ENCODE measurements at places on chromosomes 7 and 10.

DNA sequence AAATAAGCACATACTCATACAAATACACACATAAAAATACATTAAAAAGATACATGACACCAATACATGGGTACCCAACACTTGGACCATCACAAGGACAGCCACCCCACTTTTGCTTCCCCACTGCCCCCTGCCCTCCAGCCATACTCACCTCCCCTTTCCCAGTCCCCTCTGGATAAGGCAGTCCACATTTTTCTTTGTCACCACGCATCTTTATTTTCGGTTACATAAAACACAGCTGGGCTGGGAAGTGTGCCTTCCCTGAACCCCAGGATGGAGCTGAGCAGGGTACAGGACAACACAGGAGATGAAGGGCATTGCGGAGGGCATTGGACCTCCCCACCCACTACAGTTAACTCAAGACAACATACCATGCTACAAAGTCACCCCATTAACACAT lies 1.1 kb upstream of the HOXA3 start:
- no peak for DNase-seq

DNA sequence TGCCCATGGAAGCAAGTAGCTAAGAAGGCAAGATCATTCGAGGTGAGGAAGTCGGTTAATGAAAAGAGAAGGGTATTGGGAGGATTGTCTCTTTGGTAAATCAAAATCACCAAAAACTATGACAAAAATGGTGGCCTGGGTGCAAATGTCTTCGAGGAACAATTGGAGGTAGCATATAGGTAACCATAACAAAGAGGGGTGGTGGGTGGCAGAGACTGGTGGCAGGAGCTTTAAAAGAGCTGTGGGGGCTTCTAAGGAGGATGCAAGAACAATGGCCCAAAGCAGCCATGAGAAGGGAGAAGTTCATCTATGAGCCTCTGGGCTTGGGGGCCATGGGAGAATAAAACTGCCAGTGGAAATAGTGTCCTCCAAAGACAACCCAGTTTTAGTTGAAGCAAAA lies 172.2 kb upstream of the PDE1C start:
- DNase-seq: no peak

DNA sequence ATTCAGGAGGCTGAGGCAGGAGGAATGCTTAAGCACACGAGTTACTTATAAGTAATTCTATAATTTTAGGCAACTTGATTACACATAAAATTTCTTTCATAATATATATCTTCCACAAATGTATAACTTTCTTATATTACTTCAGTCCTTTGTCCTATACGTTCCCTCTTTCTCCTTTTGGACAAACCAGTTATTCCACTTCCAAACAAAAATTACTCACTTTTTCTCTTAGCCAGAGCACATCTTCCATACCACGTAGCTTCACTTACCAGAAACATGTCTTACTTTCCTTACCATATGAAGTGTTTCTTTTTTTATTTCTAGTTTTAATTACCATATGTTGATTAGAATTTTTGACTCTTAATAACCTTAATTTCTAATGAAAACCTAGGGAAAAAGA lies 64.6 kb downstream of the ARL5B start:
- DNase-seq: no peak

GRCh38 chr7:107464666-107465226 lies 5.1 kb upstream of the GPR22 start:
- no peak for DNase-seq

- DNase-seq: no peak
Observed at GRCh38 chr10:117574498-117575146, 32.1 kb downstream of the EMX2 start.
